ENCODE measurements at places on chromosomes 4 and X.

- H3K27ac ChIP-seq = no peak overlapping the region
- no peak for DNase-seq
- H3K4me1 ChIP-seq = no peaks in the 10 kb centered on the region
- H3K27me3 ChIP-seq = no peaks in the 10 kb centered on the region
- H3K4me3 ChIP-seq = no peak overlapping the region
Measured at GRCh38 chr4:60133375-60133774, 1066.8 kb upstream of the ADGRL3 start.

DNA sequence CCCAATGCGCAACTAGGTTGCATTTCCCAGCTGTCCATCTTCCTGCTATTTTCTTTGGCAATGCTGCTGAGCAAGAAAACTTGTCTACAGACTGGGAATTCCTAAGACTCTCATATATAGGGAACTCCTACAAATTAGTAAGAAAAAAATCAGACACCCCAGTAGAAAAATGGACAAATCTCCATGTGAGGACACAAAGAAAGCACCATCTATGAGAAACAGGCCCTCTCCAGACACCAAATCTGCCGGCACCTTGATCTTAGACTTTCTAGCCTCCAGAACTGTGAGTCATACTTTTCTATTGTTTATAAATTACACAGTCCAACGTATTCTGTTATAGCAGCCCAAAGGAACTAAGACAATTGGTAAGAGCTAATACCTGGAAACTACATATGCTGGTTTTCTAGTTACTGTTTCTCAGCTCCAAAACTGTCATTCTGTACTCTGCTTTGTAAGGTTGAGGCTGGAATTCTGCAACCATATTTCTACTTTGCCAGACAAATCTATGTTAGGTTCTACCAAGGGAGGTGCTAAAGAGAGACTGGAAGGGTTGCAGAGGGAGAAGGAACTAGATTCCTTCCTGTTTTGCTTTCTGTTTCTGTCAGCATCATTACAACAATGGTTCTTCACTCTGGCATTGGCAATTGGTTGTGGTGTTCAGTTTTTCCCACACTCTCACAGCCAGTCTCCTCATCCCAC, 35.7 kb upstream of the FAM241A start:
- H3K4me1 ChIP-seq = peaks cover 5% of the 10 kb centered on the region
- no peaks in the 10 kb centered on the region for H3K27me3 ChIP-seq
- no peak overlapping the region for H3K4me3 ChIP-seq
- no peaks in the 10 kb centered on the region for H3K36me3 ChIP-seq
- H3K27ac ChIP-seq = no peak overlapping the region

- H3K4me1 ChIP-seq = no peaks in the 10 kb centered on the region
- H3K27ac ChIP-seq = no peak overlapping the region
- H3K4me3 ChIP-seq = no peak overlapping the region
- peaks cover 16% of the 10 kb centered on the region for H3K27me3 ChIP-seq
- no peak for DNase-seq
- no peaks in the 10 kb centered on the region for H3K36me3 ChIP-seq
Measured at GRCh38 chrX:52353838-52354237, 15.0 kb upstream of the XAGE2 start.

GRCh38 chr4:73408181-73408867, 4.2 kb downstream of the ALB start:
- no peak overlapping the region for H3K27ac ChIP-seq
- no peaks in the 10 kb centered on the region for H3K27me3 ChIP-seq
- no peaks in the 10 kb centered on the region for H3K36me3 ChIP-seq
- no peaks in the 10 kb centered on the region for H3K4me1 ChIP-seq
- no peak overlapping the region for H3K4me3 ChIP-seq

DNA sequence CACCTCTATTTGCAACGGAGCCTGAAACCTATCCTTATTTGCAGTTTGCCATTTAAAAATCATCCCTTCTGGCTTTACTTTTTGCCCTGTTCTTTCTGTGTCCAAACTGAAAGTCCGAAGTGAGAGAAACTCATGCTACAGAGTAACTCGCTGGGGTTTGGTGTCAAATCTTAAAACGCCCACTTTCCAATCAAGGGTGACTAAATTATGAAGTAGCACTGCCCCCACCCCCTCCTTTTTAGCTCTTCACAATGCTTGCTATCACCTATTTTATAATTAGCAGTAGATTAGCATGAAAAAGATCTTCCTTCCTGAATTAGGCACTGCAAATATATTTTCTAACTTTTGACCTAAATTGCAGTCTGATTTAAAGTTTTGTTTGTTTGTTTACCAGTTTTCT, 52.5 kb downstream of the VGLL1 start:
- DNase-seq = no peak
- no peaks in the 10 kb centered on the region for H3K36me3 ChIP-seq
- peaks cover 16% of the 10 kb centered on the region for H3K27me3 ChIP-seq
- H3K4me3 ChIP-seq = no peak overlapping the region

DNA sequence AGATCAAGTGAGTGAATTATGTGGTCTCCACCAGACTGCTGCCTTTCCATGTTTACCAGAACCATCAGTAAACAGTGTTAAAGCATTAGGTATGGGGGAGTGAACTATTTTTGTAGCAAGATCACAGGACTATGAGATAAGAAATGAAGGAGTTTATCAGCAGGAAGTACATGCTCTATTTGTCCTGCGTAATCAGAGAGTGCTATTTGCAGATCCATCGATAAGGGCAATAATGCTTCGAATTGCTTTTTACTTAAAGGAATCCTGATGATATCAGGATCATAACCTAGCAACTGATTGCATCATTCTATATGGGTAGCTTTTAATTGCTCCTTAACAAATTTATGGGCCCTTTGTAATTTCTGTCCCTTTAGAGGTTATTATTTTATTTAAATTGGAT, 57.1 kb downstream of the RBM46 start:
- H3K36me3 ChIP-seq = no peaks in the 10 kb centered on the region
- no peaks in the 10 kb centered on the region for H3K4me1 ChIP-seq
- DNase-seq = no peak
- no peak overlapping the region for H3K27ac ChIP-seq
- H3K27me3 ChIP-seq = peaks cover 4% of the 10 kb centered on the region

GRCh38 chr4:40651280-40651679, 21.6 kb upstream of the RBM47 start:
- H3K36me3 ChIP-seq = no peaks in the 10 kb centered on the region
- peaks cover 4% of the 10 kb centered on the region for H3K4me1 ChIP-seq
- no peak overlapping the region for H3K4me3 ChIP-seq
- DNase-seq = no peak
- peaks cover 7% of the 10 kb centered on the region for H3K27me3 ChIP-seq
- H3K27ac ChIP-seq = no peak overlapping the region
